ENCODE measurements at places on chromosomes 1 and 21. TPM values are rescaled to one million over a fixed set of nuclear protein-coding genes. Genes with fewer than 3 reads are reported as not detected.

DNA sequence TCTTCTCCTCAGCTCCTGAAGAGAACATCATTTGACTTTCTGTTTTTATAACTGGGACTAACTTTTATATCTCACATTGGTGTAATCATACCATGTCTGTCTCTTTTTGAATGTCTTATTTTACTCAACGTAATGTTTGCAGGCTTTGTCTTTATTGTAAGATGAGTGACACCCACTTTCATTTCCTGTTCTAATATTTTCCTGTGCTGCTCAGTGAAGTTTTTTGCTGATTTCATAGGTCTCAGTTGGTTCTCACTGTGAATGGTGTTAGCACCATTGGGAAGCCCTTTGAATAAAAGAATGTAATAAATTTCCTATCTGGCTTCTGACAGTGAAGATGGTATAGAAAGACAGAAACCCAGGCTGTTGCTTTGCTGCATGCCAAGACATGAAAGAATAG is 84.0 kb downstream of the RAVER2 start:
- no peak for DNase-seq
- no peaks in the 10 kb centered on the region for H3K36me3 ChIP-seq
- peaks cover 30% of the 10 kb centered on the region for H3K4me1 ChIP-seq
- peak overlapping the region; percentile 7 for H3K4me3 ChIP-seq
- H3K27me3 ChIP-seq: no peaks in the 10 kb centered on the region

DNA sequence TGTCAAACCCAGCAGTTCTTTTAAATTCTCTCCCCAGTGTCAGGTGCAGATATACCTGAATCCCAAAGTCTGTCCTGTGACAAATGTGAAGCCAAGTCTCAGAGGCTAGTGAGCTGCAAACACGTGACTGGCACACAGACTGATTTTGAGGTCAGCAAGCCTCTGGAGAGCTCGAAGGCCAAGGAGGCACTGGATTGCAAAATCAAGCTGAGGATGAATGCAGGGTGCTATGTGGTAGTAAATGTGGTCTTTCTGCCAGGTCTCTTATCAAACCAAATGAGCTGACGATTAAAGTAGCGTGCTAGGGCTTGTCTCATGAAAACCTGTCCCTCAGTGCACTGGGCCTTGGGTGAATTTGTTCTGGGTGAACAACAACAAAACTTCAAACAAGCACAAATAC is 20.6 kb downstream of the GPR3 start:
- peaks cover 10% of the 10 kb centered on the region for H3K36me3 ChIP-seq
- no peak for DNase-seq
- H3K27me3 ChIP-seq: no peaks in the 10 kb centered on the region
- peak overlapping the region; percentile 44 for H3K27ac ChIP-seq
- no peak overlapping the region for H3K4me3 ChIP-seq

The FMO4 gene
- 1.9 TPM for polyA plus RNA-seq

GRCh38 chr1:114896795-114897194 is 42.1 kb downstream of the SYCP1 start:
- DNase-seq: no peak
- H3K27me3 ChIP-seq: peaks cover 8% of the 10 kb centered on the region
- H3K36me3 ChIP-seq: no peaks in the 10 kb centered on the region

- DNase-seq: no peak
- H3K4me3 ChIP-seq: no peak overlapping the region
- H3K4me1 ChIP-seq: peaks cover 7% of the 10 kb centered on the region
- no peak overlapping the region for H3K27ac ChIP-seq
- H3K36me3 ChIP-seq: no peaks in the 10 kb centered on the region
Measured at GRCh38 chr21:31265366-31266013, 78.6 kb downstream of the TIAM1 start.

- H3K27me3 ChIP-seq: no peaks in the 10 kb centered on the region
- DNase-seq: no peak
- no peak overlapping the region for H3K4me3 ChIP-seq
- H3K36me3 ChIP-seq: no peaks in the 10 kb centered on the region
- H3K27ac ChIP-seq: no peak overlapping the region
Measured at GRCh38 chr1:177451191-177451590, 280.4 kb downstream of the BRINP2 start.

DNA sequence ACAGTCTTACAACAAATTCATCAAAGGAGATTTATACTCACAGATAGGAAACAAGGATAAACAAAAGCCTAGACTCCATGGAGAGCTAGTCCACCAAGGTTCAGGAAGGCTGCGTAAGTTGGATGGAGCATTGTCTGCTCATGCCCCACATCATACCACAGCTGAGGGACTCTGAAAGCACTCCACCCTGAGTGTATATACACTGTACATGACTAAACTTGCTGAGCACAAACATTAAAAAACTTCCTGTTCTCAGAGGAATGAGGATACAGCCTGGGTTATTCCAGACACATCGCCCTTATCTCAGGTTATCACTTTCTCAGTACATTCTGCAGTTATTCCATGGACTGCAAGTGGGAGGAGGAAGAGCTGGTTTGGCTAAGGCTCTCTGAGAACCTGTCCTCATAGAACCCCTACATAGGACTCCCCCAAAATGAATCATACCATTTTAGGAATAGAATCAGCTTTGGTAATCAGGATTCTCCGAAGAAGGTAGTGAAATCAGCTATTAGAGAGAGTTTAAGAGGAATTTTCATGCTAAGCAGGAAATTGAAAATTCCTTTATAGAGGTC is 58.0 kb upstream of the PRMT6 start:
- DNase-seq: no peak
- no peaks in the 10 kb centered on the region for H3K4me1 ChIP-seq
- H3K36me3 ChIP-seq: no peaks in the 10 kb centered on the region
- no peak overlapping the region for H3K27ac ChIP-seq
- no peak overlapping the region for H3K4me3 ChIP-seq
- peaks cover 7% of the 10 kb centered on the region for H3K27me3 ChIP-seq

DNA sequence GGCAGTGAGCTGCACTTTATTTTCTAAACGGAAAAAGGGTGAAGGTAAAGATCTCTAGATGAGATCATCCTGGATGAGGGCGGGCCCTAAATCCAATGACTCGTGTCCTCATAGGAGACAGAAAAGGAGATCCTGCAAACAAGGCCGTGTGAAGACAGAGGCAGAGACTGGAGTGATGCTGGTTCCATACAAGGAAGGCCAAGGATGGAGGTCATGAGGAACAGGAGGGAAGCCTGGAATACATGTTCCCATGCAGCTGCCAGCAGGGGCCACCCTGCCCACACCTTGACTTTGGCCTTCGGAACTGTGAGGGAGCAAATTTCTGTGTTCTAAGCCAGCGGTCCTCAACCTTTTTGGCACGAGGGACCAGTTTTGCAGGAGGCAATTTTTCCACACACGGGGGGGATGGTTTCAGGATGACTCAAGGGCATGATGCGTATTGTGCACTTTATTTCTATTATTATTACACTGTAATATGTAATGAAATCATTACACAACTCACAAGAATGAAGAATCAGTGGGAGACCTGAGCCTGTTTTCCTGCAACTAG is 94.3 kb downstream of the PSMG1 start:
- peaks cover 4% of the 10 kb centered on the region for H3K27me3 ChIP-seq
- H3K4me3 ChIP-seq: no peak overlapping the region
- H3K27ac ChIP-seq: no peak overlapping the region
- no peak for DNase-seq

The AMY1B gene
- polyA plus RNA-seq: not detected

DNA sequence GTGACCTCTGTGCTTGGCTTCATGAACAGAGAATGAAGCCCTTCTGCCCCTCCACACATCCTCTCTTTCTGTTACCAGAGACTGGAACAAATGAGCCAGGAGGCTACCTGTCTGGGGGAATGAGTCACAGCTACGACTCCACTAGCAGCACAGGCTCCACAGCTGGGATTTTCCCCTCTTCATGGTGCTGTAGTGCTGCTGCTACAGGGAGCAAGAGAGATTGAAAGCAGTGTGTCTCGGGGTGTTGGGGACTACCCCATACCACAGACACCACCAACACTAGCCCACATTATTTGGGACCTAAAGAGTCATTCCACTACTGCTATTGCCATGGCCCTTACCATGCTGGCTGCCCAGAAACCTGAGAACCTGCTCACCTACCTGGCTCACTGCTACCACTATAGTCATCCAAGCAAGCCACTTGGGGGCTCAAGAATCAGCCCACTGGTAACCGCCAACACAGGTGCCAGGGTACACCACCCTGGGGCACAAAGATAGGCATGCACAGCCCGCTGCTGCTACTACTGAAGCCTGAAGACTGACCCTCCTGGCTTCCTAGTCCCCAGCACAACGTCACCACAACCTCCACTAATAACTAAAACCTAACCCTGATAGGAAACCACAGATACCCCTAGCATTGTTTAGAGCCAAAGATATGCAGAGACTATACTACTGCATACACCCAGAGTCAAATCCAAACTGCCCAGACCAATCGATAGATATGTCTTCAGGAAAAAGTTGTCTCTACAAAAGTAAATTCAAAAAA is 17.7 kb downstream of the CD1E start:
- no peak for DNase-seq
- H3K36me3 ChIP-seq: peaks cover 34% of the 10 kb centered on the region
- no peak overlapping the region for H3K4me3 ChIP-seq
- H3K27me3 ChIP-seq: peaks cover 2% of the 10 kb centered on the region
- no peak overlapping the region for H3K27ac ChIP-seq
- H3K4me1 ChIP-seq: peaks cover 9% of the 10 kb centered on the region

Data from naive B cell (primary cell).